Ureter (tissue), 1 donor: ENCODE measurements at places on chromosomes 5 and 9. TPM values are rescaled to one million over a fixed set of nuclear protein-coding genes. Genes with fewer than 3 reads are reported as not detected.

The SLC36A3 gene
- total RNA-seq = not detected

The IL5 gene
- not detected for total RNA-seq

GRCh38 chr9:15469862-15470261 lies 40.9 kb downstream of the PSIP1 start:
- DNase-seq = no peak

The P4HA2 gene
- 39.7 TPM for total RNA-seq

GRCh38 chr9:4155221-4156026 lies 144.4 kb downstream of the GLIS3 start:
- DNase-seq = no peak

- no peak for DNase-seq
Observed at GRCh38 chr9:136516191-136516654, 29.6 kb downstream of the NOTCH1 start.

The PCDHB5 gene
- 2.9 TPM for total RNA-seq

DNA sequence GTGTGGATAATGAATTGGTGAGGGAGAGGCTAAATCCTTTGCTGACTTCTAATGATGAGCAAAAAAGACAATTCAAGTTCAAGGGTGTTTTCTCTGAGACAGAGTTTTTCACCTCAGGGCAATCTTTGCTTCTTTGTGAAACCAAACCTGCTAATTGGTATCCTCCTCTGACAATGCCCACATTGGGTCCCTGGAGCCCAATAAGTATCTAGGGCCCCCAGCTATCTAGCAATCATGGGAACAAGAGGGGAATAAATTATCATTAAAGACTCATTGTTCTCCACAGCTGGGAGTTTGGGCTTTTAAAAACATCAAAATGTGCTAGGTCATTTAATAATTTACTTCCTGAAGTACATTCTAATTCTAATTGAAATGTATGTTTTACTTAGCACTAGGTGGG lies 227.3 kb downstream of the TMEM167A start:
- no peak for DNase-seq

The FABP6 gene
- 6.2 TPM for total RNA-seq

DNA sequence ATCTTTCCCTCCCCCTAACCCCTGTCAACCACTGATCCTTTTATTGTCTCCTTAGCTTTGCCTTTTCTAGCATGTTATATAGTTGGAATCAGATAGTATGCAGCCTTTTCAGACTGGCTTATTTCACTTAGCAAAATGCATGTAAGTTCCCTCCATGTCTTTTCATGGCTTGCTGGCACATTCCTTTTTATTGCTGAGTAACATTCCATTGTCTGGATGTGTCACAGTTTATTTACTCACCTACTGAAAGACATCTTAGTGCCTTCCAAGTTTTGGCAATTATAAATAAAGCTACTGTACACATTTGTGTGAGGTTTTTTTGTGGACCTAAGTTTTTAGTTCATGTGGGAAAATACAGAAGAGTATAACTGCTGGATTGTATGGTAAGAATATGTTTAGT lies 230.1 kb downstream of the PBX3 start:
- no peak for DNase-seq
